ENCODE measurements at places on chromosomes 16 and 17.

GRCh38 chr16:63925221-63925620 lies 1196.6 kb downstream of the CDH11 start:
- DNase-seq, result no peak

- DNase-seq, result no peak
These were observed 8.0 kb upstream of the CDC42EP4 start for GRCh38 chr17:73319766-73320165.

DNA sequence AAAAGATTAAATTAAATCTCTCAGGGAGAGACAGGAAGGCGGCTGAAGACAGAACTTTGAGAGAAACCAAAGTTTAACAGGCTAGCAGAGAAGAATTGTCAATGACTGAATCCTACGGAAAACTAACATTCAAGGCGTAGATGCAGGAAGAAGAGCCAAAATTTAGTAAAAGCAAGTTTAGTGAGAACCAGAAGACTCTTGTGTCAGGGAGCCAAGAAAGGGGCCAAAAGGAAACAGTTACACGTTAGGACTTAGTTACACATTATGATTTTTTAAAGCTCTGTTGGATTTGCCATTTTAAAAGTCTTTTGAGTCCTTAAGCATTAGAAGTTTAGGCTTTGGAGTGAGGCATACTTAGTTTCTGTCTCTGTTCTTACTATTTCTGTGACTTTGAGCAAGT lies 164.6 kb downstream of the CHD9 start:
- DNase-seq, result no peak

DNA sequence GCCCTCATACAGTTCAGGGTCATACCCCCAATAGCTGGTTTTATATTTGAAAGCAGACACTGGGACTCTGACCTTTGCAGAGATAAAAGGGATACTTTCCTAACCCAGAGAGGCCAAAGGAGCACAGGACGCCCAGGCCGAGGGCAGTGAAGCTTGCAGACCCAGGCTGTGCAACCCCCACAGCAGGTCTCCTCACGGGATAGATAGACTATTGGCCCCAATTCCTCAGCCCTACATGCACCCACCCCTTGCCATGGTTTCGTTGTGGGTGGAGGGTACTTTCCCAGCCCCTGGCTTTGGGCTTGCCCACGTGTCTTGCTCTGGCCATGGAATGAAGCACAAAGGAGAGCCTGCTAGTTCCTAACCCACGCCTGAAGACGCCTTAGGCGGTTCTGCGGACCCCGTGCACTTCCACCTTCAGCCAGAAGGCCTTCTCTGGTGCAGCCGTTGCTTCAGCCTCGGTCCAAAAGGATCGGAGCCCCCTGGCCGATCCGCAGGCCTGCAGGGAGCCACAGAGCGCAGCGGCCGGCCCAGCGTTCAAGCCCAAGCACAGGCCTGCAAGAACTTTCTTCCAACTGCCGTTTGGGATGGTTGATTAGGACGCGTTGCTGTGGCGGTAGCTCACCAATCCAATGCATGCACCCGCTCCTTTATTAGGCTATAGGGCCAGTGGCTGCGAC lies 9.8 kb upstream of the BRCA1 start:
- no peak for DNase-seq

- no peak for DNase-seq
These were observed 31.4 kb downstream of the LIG3 start for GRCh38 chr17:35011671-35012216.

- DNase-seq, result peak; percentile 86
These were observed 10.3 kb downstream of the ZNF771 start for GRCh38 chr16:30417529-30418349.

DNA sequence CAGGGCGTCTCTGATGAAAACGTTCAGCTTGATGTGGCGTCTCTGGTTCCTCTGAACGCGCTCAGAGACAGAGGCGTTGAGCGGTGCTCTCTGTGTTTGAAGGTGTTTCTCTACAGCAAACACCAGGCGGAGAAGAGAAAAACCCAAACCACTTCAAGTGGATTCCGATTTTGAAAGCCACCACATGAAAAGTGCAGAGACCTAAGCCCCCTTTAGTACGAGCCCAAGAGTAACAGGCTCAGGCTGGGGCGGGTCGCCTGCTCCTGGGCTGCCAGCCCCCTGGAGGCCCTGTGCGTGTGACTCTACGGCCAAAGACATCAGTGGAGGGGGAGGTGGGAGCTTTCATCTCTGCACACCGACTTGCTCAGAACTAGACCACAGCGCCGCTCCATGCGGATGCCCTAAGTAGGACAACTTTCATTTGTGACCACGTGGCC lies 328.4 kb downstream of the MAF start:
- no peak for DNase-seq

DNA sequence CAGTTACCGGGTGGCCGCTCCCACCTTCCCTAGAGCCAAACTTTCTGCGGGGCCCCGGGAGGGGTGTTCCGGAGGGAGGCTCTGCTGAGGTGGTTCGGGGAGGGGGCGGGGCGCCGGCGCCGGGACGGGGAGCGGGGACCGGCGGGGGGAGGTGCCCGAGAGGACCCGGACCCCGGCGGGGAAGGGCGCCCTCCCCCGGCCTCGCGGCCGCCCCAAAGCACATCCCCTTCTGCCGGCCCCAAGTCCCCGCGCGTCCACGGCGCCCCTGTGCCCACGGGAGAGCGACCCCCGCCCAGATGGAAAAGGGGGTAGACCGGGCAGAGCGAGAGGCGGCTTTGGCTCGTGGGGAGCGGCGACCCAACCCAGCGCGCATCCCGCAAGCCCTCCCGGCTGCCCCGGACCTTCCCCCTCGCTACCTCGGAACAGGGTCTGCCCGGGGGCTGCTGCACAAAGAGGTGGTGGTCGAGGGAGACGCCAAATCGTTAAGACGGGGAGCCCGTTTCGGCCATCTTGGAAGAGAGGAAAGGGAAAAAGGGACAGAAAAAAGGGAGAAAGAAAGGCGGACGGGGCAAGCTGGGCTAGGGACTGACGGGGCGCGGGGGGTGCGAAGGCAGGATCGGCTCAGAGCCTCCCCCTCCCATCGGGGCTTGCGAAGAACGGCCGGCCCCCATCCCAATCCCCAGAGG lies 530 bp downstream of the PCGF2 start:
- DNase-seq, result peak; percentile 76

DNA sequence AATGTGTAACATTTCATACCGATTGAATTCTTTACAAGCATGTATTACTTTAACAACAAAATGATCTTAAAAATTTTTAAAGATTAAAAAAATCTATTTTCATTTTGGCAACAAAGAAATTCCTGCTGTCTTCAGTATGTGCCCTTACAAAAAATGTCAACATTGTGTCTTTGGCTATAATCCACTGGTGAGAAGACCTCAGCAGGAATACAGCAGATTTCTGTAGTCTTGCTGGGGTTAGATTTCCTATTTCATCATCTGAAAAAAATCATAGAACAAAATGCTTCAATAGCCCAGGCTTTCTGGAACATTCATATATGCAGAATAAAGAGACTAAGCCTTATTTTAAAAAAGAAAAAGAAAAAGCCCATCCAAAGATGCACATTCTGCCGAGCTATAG lies 129.1 kb upstream of the CA10 start:
- no peak for DNase-seq

- DNase-seq, result no peak
These were observed 61.4 kb upstream of the IRX3 start for GRCh38 chr16:54347961-54348360.

- DNase-seq, result no peak
These were observed 143.2 kb downstream of the SOCS1 start for GRCh38 chr16:11112723-11113348.

GRCh38 chr17:28841901-28842281 lies 699 bp downstream of the FAM222B start:
- no peak for DNase-seq

DNA sequence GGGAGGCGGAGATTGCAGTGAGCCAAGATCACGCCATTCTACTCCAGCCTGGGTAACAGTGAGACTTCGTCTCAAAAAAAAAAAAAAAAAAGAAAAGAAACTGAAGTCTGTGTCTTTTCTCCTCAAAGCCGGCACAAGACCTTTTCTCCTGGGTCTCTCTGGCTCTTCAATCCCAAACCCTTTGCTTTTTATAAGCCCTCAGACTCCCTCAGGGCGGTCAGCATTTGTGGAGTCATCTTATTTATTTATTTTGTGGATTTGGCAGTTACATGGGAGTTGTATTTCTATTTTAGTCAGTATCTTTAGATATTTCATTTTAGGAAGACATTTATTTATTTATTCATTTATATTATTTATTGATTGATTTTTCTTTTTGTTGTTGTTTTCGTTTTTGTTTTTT lies 57.7 kb upstream of the MAP3K14 start:
- DNase-seq, result no peak

- no peak for DNase-seq
These were observed 22.6 kb downstream of the TPPP3 start for GRCh38 chr16:67370661-67371060.

- no peak for DNase-seq
These were observed 192.5 kb downstream of the ZNF423 start for GRCh38 chr16:49663081-49664065.

DNA sequence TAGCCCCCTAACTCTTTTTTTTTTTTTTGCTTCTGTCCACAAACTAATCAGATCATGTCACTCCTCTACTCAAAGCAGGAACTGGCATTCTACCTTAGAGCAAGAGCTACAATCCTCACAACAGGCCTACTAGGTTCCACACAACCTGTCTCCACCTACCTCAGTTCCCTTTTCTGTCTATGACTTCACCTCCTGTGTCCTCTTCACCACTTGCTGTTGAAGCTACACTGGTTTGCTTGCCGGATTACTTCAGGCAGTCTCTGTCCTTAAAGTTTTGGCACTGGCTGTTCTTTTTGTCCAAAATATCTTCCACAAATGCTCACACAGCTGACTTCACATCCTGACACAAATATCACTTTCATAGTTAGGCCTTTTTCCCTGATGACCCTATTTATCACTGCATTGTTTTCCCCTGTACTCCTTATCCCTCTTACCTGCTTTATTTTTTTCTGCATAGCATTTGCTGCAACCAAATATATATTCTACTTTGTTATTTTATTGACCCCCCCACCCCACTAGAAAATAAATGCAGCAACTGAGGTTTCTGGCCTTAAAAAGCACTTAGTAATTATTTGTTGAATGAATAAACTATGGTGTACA lies 72.0 kb downstream of the KANSL1 start:
- DNase-seq, result no peak

GRCh38 chr16:1434644-1435592 lies 4.0 kb downstream of the PERCC1 start:
- DNase-seq, result no peak

DNA sequence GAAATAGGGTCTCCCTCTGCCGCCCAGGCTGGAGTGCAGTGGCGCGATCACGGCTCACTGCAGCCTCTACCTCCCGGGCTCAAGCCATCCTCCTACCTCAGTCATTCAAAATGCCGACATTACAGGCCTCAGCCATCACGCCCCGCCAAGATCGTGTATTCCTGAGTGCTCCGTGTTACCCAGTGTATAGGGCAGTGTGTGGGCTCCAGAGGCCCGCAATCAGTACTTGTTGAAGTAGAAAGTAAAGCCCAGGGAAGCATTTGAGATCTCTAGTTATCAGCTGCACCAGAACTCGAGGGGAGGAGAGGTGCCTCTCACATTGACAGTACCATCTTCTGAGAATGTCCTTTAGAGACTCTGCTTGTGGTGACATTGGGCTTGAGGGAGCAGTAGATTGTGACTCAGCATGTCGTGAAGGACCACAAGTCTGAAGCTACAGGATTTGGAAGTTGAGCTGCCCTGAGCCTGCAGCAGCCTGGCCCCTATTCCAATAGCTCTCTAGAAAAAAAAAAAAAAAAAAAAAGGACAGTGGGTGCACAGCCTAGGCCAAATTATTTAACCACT lies 1.1 kb upstream of the PRPSAP1 start:
- no peak for DNase-seq

GRCh38 chr17:18119938-18120337 lies 11.4 kb downstream of the MYO15A start:
- no peak for DNase-seq

DNA sequence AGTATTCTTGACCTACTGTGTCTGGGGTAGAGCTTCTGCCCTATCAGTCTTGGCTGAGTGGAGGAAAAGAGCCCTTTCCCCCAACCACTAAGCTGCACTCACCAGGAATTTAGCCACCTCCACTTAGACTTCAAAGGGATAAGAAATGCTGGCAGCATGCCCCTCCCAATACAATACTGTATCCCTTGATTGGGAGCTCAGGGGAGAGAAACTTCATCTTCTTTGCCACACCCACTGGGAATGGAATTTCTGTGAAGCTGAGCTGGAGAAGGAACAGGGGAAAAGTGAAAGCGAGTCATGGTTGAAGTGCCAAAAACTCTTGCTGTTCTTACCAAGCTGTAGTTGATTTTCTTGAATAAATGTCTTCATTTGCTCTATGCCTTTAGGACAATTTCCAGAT lies 68.8 kb downstream of the CEP112 start:
- no peak for DNase-seq

DNA sequence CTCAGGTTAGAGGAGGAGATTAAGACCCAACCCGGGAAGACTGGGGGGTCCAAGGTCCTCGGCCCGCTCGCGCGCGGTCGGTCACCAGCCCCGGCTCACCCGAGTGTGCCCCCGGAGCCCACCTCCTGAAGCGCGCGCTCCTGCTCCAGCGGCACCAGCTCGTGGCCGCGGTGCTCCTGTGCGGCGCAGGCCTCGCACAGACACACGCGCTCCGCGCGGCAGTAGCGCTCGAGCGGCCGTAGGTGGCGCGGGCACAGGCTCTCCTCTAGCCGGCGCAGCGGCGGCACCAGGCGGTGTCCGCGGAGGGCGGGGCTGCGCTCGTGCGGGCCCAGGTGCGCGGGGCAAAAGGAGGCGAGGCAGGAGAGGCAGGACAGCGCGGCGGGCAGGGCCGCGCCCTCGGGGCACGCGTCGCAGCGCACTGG lies 618 bp downstream of the TRIM47 start:
- DNase-seq, result no peak

GRCh38 chr17:51015145-51015558 lies 105.5 kb downstream of the SPAG9 start:
- DNase-seq, result no peak

DNA sequence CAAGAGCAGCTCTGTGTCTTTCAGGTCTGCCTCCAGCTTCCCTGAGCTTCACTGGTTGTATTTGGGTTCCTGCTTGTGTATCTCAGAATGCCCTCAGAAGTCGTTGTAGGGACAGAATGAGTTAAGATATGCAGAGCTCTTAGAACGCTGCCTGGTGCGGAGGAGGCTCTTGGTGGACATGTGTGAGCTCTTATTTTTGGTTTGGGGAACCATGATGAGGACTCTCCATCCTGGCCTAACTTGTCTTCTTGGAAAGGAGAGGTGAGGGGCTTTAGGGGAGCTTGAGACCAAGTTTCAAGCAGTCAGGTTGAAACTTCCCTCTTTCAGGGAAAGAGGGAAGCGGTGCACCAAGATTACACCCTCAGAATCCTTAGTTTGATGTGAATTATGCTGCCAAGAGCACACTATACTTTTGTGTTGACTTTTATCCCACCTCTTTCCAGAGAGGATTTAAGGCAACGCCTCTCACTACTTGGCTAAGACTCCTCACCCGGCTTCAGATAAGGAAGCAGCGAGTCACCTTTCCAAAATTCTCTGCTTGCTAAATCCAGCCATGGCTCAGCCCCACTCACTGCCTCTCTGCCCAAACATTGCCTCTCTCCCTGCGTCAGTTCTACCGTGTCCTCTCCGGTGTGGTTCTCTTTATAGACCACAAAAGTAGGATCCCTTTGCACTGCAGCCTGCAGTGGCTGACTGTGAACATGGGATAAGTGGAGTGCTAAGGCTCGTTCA lies 12.7 kb downstream of the CDK5RAP3 start:
- no peak for DNase-seq

Measured in H1 (cell line).